Fibroblast of lung (primary cell): ENCODE measurements at places on chromosomes 2 and 18. TPM values are rescaled to one million over a fixed set of nuclear protein-coding genes. Genes with fewer than 3 reads are reported as not detected.

RTP5 gene
- total RNA-seq, result not detected in 2 replicates

CHPF gene
- 46.0 and 58.8 TPM in 2 replicates for total RNA-seq

PAX3 gene
- not detected in 2 replicates for total RNA-seq

SAG gene
- total RNA-seq, result not detected in 2 replicates

CFLAR gene
- total RNA-seq, result 80.4 and 86.5 TPM in 2 replicates

G6PC2 gene
- not detected in 2 replicates for total RNA-seq

IL1R1 gene
- total RNA-seq, result 110 and 173 TPM in 2 replicates

ACADL gene
- total RNA-seq, result 0.50 and 0.51 TPM in 2 replicates

MERTK gene
- total RNA-seq, result 1.8 and 6.6 TPM in 2 replicates

IL36B gene
- not detected in 2 replicates for total RNA-seq

ZNF236 gene
- total RNA-seq, result 8.0 and 8.4 TPM in 2 replicates

MYCN gene
- total RNA-seq, result not detected in 2 replicates

ASPRV1 gene
- total RNA-seq, result 0.26 and 0.33 TPM in 2 replicates

GRCh38 chr2:26619096-26619495, 22.1 kb downstream of the CIB4 start:
- no peak for DNase-seq

GRCh38 chr2:50613161-50613560, 418.8 kb downstream of the NRXN1 start:
- DNase-seq, result peak; percentile 69

- peak; percentile 84 for DNase-seq
These were observed 103.6 kb downstream of the CDK15 start for GRCh38 chr2:201909961-201910361.

DNA sequence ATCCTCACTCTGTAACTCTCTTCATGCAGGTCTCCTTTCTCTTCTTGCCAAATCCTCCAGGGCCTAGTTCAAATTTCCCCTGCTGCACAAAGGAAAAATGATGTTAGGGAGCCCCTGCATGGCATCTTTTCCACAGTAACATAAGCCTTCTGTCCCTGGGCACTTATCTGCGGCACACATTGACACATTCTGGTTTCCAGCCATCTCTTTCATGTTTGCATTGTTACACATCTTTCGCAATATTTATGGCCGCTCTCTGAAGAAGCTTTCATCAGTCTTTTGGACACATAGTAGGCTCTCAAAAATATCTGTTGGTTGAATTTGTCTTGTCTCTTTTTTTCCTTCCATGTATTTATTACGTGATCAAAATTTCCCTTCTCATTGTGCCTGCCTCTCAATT, 1806.1 kb upstream of the PIK3C3 start:
- DNase-seq, result no peak

- no peak for DNase-seq
These were observed 38.4 kb downstream of the HS6ST1 start for GRCh38 chr2:128280158-128280871.

- no peak for DNase-seq
These were observed 50.0 kb upstream of the ITGA6 start for GRCh38 chr2:172377408-172377807.

DNA sequence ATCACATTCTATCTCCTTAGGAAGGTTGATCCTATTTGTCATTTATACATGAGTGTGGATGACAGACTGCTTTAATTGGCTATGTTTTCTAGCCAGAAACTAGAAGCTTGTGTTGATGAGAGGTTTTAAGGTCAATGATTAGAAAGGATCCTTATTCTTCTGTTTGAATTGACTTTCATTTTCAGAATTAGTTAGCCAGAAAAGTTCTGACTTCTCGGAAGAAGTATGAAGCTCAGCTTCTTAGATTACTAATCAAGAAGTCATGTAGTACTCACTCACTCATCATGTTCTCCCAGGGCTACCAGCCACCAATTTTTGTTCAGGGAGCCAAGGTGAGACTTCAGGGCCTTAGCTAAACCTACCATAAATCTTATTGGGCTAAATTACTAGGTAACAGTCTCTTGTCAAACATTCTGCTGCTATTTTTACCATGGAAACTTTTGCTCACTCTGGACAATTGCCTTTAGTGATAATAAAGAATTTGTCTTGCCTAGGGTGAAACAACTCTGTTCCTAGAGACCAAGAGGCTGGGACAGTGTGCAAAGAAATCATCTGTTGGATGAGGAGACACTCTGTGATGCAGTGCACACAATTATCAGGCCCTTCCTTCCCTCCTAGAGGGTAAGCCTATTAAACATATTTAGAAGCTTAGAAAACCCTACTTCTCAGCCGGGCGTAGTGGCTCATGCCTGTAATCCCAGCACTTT, 111.6 kb upstream of the DNMT3A start:
- DNase-seq, result no peak

DNA sequence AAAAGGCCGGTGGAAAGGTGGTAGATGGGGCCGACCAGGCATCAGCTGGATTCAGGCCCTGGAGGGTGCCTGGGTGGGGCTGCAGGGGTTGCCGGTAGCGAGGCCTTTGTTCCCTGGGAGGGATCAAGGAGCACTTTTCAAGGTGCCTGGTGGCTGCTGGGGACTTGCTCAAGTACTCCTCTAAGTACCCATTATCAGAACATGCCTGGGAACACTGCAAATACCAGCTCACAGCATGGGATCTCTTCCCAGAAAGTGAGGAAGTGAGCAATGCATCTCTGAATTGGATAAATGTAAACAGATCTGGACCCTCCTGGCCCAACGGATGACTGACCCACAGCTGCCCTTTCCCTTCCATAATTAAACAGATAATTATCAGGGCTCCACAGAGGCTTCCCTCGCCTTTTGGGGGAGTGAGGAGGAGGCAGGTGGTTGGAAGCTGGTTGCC, 210.5 kb downstream of the SH3RF3 start:
- DNase-seq, result peak; percentile 87

DNA sequence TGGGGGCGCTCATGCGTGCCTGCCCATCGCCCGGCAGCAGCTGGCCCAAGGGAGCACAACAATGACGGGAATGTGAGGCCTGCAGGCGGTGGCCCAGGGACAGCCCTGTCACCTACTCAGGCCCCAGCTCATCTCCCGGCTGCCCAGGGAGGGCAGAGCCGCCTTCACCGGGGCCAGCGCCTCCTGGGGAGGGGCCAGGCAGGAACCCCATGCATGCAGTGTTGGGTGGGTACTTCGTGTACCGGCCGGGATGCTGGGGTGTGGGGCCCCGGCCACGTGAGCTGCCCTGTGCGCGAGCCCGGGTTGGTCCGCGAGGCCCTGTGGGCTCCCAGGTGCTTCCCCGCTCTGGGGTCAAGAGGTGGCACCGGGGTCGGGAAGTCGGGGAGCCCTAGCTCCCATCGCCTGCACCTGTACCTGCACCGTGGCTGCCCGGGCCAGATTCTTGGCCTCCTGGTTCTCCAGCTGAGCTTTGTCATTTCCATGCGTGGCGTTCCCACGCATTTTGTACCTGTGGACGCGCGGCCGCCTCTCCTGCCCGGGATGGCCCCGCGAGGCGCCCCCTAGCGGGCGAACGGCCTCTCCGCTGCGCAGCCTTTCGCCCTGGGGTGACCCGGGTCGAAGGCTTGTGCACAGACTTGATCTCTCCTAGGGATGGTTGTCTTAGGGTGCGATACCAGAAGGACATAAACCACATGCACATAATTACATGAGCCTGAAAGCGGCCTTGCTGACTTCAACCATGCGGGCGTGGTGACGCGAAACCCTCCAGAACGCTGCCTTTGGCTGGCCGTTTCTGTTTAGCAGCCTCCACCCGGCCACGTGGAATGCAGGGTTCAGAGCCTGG, 950 bp downstream of the KLHL30 start:
- no peak for DNase-seq

DNA sequence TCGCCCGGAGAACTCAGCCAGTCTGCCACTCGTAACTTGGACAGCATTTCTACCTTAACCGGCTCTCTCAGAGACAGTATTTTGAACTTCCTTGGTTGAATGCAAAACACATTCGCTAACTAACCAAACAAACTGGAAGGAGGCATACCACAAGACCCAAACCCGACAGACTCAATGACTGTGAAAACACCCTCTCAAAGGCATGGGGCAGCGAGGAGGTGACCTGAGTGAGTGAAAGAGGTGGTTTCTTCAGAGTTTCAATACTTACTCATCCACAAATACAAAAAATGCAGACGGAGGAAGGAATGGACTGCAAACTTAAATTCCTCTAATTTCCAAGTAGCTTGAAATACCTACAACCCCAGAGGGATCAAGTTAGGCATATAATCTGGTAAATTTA, 132.9 kb downstream of the GAREM1 start:
- no peak for DNase-seq

DNA sequence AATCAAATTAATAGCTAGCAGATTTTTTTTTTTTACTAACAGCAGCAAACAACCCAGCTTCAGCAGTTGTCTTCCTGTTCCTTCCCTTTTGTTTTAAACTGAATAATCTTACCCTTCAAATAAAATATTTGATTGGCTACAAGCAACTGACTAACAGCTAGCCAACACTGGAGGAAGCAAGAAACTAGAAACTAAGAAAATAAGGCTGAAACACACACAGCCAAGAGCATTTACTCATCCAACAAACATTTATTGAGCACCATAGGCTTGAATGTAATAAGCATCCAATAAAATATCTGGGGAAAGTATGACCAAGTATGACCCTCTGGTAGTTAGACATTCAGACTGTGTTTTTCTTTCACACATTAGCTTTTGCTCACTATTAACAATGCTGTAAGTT, 189.2 kb downstream of the CD226 start:
- DNase-seq, result peak; percentile 9

DNA sequence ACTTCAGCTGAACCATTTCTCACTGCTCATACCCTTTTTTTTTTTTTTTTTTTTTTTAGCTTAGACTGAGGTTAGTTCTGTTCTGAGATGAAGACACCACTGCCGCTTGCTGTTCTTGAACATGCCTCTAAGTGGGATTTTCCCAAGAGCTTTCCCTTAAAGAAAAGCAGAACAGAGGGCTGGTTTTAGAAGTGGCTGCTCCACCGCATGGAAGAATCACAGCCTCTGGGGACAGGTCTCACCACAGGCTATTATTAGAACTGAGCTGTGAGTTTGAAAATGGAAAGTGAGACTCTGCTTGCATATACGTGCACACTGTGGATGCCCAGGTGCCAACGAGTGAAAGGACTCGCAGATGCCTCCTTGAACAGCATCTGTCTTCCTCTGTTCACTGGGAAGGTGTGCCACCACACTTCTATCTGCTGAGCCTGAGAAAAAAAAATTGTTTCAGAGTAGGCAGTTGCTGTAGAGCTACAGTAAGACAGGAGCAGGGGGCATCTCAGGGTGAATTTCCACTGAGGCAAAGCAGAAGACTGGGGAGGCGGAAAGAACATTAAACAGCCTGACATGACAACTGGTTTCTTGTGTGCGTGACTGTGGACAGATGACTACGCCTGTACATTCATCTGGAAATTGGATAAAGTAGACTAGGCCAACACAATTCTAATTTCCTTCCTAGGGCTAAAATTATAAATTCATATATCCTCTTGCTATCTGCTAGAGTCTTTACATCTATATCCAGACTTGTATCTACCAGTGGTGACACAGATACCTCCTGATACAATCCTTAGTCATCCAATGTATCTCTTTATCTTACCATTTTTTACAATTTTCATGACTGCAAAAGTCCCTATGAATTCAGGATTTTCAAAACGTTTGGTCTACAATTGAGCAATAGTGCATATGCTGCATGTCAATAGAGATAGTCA, 1045.7 kb upstream of the CELF4 start:
- DNase-seq, result no peak

GRCh38 chr2:63842149-63843061, 709 bp downstream of the UGP2 start:
- peak; percentile 65 for DNase-seq

GRCh38 chr18:23703987-23704384, 14.7 kb downstream of the LAMA3 start:
- peak; percentile 27 for DNase-seq

GRCh38 chr2:210955591-210955990, 399.2 kb downstream of the CPS1 start:
- DNase-seq, result peak; percentile 90

GRCh38 chr18:50126471-50126870, 68.5 kb downstream of the MYO5B start:
- no peak for DNase-seq

DNA sequence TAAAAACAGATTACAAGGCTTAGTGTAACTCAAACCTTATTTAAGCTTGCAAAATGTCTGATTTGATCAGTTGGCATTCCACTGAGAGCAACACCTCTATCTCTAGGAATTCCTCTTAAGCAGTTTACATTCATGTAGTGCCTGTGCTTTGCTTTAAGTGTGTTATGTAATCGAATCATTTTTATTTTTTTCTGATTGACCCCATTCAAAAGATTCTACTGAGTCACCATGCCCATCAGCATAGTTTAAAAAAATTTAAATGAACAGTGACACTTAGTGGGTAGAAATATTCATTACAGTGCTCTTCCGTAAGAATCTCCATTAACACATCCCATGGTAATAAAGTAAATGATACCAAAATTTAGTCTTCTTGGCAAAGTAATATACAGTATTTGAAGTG, 67.8 kb upstream of the SLC4A10 start:
- DNase-seq, result no peak

GRCh38 chr2:109663721-109664120, 49.6 kb downstream of the SOWAHC start:
- peak; percentile 79 for DNase-seq

- no peak for DNase-seq
These were observed 106.8 kb downstream of the ARHGAP28 start for GRCh38 chr18:6836331-6836730.

GRCh38 chr2:43611987-43612894, 16.4 kb upstream of the THADA start:
- DNase-seq, result peak; percentile 84

- DNase-seq, result no peak
These were observed 238.1 kb downstream of the TMEM182 start for GRCh38 chr2:102999958-103000357.

- no peak for DNase-seq
These were observed at the start of gene THSD7B for GRCh38 chr2:136765256-136766072. TSS of gene THSD7B (plus strand) at chr2:136765545. CDS start at chr2:136882179, 116,634 bp downstream.

DNA sequence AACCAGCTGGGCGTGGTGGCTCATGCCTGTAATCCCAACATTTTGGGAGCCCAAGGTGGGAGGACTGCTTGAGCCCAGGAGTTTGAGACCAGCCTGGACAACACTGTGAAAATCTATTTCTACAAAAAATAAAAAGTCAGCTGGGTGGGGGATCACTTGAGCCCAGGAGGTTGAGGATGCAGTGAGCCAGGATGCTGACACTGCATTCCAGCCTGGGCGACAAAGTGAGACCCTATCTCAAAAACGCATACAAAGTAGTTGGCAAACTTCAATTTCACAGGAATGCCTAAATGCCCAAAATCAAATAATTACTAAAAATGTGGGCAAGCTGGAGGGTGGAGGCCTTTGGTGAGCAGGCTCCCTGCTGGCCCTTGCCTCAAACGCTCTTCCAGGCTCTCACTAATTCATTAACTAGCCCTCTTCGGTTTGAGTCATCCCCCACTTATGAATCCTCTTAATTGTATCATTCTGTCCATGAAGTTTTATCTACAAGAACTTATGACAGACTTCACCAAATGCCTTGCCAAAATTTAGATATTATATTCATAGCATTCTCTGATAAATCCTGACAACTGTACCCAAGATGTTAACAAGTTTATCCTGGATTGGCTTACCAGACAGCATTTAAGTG, 68.7 kb upstream of the ZFP36L2 start:
- DNase-seq, result peak; percentile 37

- DNase-seq, result no peak
These were observed 52.8 kb downstream of the EDAR start for GRCh38 chr2:108936076-108936864.
